Stimulated activated CD8-positive, alpha-beta memory T cell treated with anti-CD3 and anti-CD28 coated beads, Interleukin-2, amount 100 ng/mL, for 1 hour (primary cell): ENCODE measurements at places on chromosomes 7 and 10.

DNA sequence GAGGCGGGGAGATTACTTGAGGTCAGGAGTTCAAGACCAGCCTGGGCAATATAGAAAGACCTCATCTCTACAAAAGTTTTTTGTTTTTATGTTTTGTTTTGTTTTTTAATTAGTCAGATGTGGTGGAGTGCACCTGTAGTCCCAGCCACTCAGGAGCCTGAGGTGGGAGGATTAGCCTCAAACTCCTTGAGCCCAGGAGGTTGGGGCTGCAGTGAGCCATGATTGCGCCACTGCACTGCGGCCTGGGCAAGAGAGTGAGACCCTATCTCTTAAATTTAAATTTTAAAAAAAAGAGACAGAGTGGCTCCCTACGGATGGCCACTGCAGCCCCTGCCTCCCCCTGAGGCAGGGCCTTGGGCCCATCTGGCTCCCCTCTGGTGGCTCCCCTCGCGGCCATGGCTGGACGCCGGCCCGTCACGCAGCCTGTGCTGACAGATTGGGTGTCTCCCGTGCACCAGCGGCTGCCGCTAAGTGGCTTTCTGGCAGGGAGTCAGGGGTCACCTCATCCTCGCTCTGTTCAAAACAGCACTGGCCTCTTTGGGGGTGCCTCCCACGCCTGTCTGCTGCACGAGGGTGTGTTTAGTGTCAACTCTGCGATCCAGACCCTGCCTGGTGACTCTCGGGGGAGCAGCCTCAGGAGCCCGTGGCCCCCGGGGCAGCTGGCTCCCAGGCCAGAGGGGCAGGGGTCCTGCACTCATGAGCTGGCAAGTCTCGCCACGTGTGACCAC, 44.4 kb upstream of the ELN start:
- no peak for DNase-seq

GRCh38 chr10:103894441-103894864, 23.5 kb downstream of the STN1 start:
- DNase-seq, result no peak

DNA sequence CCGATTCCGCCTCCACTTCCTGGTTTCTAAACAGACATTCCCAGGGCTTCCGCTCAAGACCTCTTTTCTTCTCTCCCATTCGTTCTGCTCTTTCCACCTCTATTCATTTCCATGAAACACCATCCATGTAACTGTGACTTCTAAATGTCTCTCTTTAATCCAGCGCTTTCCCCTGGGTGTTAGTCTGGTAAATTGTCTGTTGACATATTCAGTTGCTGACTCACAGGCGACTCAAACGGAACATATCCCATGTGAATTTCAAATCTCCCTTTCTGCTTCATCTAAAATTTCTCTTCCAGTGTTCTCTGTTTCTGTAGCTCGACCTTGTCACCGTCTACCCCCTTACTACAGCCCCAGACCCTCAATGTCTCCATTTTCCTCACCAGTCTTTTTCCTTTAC, 119.1 kb downstream of the PFKFB3 start:
- no peak for DNase-seq

DNA sequence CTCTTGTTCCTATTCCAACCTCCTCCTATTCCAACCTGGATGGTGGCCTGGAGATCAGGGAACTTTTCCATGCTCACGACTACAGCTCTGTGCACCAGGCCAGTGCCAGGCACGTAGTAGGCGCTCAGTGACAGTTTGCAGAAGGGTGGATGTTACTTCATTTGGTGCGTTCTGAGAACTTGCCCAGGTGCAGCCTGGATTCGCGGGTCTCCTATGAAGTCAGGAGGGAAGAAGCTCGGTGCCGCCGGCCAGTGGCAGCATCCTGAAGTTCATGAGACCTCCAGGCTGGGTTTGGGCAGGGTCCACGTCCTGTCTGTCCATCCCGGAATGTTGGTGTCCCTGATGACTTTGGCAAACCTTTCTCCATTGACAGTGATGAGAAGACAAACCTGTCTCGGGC, 21.3 kb downstream of the LHPP start:
- no peak for DNase-seq

GRCh38 chr10:89215511-89215910, 8.4 kb upstream of the CH25H start:
- no peak for DNase-seq
